Fibroblast of skin of back (primary cell): ENCODE measurements at places on chromosomes 2 and 18.

DNA sequence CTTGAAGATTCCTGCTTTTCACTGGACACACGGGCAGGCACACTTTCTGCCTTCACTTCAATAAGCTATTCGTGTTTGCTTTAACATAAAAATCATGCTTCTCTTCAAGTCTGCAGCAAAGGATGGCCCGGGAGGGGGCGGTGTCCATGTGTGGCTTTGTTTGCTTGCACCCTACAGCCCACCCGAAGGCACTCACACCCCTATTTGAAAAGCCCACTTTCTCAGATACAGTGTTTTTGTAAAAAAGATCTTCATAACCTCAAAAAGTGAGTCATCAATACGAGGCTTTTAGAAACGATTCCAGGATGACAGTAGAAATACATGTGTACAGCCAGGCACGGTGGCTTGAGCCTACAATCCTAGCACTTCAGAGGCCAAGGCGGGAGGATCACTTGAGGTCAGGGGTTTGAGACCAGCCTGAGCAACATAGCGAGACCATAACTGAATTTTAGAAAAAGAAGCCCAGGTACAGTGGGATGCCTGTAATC, 36.5 kb upstream of the HPCAL1 start:
- DNase-seq, result peak; percentile 33

DNA sequence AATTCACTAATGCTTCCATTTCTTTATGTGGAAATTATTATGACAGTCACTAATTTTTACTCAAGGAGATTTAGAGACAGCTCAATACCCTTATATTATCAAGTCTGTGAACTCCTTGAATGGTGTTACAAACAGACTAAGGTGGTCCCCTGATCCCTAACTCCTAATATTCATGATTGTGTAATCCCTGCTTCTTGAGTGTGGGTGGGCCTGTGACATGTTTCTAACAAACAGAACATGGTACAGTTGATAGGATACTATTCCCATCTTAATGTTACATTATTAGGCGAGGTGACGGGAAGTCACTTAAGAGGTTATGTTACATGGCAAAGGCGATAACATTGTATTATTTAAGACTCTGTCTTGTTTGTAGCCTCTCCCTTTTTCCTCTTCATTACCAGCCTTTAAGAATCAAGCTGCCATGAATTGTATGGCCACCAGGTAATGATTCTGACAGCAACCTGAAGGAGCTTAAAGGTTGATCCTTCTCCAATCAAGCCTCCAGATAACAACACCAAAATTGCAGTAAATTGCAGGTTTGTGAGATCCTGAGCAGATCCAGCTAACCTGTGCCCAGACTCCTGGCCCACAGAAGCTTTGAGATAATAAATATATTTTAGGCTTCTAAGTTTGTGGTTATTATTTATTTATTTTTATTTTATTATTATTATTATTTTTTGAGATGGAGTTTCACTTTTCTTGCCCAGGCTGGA, 32.1 kb downstream of the CYTIP start:
- no peak for DNase-seq

GRCh38 chr2:232085164-232085563, 123.7 kb downstream of the DIS3L2 start:
- DNase-seq, result no peak

DNA sequence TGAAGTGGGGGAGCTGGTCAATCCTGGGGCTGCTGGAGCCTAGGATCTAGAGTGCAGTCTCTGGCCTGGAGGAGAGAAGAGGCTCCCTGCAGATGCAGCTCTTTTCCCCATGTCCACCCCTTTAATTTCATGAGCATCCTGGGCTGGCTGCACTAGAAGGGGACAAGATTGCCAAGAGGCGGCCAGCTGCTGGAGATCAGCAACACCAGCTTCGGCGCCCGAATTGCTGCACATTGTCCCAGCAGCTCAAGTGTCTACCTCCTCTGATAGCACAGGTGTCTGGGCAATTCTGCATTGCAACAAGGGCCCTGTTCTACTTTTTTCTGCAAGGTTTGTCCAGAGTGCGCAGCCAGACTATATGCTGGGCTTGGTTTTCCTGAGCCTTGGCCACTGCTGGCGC, 125.7 kb downstream of the AGAP1 start:
- no peak for DNase-seq

DNA sequence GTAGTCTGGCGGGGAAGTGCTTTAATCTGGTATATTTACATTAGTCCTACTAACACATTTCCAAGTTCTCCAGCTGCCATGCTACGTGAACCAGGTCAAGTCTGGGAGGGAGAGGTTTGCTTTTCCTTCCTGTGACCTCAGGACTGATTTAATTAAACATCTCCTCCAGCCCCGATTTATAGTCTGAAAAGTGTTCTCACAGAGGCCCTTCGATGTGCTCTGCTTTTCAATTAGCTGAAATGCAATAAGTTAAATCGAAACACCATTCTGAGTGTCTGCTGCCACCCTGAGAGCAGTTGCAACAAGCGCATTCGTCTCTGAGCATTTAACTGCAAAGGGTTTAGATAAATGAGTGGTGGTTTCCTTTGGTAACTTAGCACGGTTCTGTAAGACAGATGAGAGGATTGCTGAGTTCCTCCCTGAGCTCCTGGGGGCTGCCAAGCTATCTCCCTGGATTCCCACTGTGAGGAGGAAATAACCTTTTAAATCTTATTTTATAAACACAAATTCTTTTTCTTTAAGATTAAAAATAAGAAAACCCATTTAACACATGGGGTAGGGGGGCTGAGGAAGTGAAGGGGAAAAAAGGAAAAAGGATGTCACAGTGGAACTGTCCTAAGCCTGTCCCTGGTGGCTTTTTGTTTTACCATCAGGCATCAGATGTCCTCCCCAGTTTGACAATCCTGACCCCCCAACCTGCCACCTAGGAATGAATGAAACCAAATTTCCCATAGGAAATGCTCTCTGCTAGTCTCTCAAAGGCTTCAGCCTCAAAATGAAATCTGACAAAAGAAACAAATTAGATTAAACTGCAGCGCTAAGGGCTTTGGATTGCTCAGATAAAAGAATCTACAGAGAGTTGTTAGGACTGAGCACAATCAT, 56.5 kb upstream of the CREB1 start:
- DNase-seq, result peak; percentile 86

GRCh38 chr2:20584045-20584398, 66.9 kb downstream of the HS1BP3 start:
- DNase-seq, result no peak

DNA sequence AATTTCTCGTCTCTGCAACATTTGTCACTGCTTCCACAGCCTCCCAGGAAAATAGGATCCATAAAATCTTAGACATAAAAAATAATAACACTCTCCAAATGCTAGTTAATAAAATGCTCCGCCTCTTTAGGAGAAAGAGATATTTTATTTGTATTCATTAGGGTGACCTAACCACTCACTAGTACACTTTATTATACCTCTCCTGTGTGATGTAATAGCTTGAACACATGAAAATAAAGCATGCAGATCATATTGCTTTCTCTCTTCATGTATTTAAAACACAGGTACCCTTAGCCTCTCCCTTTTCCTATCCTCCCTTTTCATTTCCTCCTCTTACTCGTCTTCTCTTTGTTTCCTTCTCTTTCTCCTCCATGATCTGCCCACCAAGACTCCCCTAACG, 694.2 kb downstream of the EPHA4 start:
- no peak for DNase-seq

DNA sequence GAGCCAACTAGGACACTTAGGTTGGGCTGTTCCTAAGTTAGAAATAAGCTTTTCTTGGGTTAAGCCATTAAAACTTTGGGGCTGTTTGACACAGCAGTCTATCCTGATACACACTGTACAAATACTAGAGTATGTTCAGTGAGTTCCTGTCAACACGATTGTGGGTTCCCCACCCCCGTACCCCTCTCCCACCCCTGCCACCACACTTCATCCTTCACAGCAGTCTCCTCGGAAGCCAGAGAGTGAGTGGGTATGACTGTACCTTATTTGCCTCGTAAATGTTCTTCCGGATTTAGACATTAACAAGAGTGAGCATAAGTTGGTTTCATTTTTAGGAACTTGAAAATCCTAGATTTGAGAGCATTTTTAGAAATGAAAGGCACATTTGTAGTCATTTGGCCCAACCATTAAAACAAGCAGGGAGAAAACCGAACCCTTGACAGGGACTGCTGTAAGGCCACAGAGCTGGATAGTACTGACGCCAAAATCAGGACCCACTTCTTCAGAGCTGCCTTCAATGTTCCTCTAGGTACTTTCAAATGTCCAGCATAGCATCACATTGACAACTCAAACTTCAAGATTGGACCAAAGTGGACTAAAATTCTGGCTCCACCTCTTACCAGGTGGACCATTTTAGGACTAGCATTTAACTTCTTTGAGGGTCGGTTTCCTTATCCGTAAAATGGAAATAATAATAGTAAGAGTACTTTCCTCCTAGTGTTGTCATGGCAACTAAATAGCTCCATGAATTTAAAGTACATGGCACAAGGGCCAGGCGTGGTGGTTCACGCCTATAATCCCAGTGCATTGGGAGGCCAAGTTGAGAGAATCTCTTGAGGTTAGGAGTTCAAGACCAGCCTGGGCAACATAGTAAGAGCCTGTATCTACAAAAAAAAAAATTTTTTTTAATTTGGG, 166.3 kb upstream of the SERTAD2 start:
- no peak for DNase-seq

GRCh38 chr2:234550056-234550455, 53.2 kb upstream of the ARL4C start:
- peak; percentile 11 for DNase-seq

DNA sequence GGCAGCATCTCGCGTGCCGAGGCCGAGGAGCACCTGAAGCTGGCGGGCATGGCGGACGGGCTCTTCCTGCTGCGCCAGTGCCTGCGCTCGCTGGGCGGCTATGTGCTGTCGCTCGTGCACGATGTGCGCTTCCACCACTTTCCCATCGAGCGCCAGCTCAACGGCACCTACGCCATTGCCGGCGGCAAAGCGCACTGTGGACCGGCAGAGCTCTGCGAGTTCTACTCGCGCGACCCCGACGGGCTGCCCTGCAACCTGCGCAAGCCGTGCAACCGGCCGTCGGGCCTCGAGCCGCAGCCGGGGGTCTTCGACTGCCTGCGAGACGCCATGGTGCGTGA, 10.7 kb downstream of the ZAP70 start:
- no peak for DNase-seq

DNA sequence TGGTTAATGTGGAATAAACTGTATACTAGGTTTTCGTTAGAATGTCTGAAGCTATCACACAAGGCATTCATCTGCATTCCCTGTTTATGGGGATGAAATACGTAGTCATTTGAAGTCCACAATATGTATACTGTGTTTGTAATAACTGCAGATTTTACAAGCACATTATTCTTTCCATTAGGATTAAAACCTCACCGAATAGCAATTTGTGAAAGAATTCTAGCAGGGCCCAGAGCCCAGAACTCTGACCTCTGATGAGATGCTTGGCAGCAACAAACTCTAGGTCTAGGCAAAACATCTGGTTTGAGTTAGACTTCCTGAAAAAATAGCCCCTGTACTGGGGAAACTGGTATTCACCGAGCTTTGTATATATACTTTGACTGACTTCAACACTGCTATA, 158.2 kb downstream of the SRBD1 start:
- DNase-seq, result peak; percentile 81

DNA sequence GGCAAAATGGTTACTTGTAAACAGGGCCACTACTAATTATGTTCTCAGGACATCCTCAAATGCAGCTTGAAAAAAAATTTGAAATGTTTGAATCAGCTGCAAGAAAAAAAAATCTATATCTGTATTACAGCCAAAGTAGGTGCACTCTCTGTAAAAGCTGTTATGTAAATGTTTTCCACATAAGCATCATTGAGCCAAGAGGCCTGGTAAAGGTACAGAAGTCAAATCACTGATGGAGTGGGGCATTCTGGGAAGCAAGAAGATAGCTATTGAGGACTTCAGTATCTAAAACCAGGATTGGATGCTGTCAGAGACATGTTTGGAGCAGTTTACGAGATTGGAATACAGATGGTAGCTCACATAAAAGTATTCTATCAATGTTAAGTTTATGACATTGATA, 80.3 kb downstream of the MAPRE2 start:
- no peak for DNase-seq

DNA sequence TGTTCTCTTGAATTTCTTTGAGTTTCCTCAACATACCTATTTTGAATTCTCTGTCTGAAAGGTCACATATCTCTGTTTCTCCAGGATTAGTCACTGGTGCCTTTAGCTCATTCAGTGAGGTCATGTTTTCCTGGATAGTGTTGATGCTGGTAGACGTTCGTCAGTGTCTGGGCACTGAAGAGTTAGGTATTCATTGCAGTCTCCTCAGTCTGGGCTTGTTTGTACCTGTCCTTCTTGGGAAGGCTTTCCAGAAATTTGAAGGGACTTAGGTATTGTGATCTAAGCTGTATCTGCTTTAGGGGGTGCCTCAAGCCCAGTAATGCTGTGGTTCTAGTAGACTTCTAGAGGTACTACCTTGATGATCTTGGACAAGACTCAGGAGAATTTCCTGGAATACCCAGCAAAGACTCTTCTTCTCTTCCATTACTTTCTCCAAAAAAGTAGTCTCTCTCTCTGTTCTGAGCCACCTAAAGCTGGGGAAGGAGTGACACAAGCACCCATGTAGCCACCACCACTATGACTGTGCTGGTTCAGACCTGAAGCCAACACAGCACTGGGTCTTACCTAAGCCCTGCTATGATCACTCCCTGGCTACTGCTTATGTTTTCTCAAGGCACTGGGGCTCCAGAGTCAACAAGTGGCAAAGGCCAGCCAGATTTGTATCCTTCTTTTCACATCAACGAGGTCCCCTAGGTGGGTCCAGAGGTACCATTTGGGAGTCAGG, 852.0 kb downstream of the BCL11A start:
- no peak for DNase-seq

DNA sequence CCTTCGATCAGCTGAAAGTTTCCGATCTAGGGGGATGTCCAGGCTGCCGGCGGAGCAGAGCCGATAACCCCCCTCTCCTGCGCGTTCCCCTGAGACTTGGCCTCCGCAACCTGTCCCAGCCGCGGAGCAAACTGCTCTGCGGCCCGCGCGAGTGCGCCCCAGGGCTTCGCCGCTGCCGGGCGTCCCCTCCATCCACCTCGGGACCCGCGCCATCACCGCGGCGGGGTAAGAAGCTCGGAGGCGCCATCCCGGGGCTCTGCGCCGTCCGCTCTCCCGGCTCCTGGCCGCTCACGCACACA, 990 bp upstream of the GDF7 start:
- no peak for DNase-seq

DNA sequence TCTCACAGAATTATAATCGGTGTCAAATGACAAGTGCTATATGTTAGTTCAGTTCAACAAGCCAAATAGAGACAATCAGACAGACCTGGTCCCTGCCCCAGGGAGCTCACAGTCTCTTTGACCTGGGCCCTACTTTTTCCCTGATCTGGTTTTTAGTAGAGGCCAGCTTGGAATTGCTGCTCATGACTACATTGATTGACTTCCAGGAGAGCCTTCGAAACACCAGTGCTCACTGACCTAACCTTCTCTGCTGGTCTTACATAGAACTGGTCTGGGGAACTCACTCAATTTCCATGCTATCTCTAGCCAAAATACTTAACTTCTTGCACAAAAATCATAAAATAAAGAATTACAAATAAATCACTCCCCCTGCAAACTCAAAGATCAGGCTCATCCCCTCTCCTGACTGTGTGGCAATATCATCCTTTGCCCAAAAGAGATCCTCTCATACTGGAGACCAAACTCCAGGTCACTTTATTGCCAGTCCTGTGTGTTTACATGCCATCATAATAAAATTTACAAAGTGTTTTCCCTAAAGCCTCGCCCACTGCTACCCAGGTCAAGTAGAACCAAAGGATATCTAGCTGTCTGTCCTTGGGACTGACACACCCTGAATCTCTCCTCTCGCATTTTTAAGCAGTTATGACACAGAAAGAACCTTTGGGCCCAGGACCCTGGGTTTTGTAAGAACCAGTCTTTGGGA, 53.2 kb downstream of the PROC start:
- no peak for DNase-seq
